ENCODE measurements at places on chromosomes 3 and 15.

DNA sequence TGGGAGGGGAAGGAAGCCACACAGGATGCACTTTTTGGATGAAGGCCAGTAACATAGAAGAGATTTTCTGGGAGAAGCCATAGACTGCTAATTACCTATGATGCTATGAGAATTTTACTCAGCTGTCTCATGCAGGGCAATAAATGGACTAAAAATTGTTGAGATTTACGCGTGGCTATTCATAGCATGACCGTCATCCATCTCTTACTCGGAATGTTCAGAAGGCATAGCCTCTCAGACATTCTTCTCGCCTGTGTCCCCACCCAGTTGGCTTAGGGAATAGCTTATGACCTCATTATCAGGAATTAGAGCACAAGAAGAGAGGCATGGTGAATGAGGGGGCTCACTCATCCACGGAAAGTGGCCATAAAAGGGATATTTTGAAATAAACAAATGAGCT lies 107.9 kb upstream of the ATP10A start:
- no peak for DNase-seq

DNA sequence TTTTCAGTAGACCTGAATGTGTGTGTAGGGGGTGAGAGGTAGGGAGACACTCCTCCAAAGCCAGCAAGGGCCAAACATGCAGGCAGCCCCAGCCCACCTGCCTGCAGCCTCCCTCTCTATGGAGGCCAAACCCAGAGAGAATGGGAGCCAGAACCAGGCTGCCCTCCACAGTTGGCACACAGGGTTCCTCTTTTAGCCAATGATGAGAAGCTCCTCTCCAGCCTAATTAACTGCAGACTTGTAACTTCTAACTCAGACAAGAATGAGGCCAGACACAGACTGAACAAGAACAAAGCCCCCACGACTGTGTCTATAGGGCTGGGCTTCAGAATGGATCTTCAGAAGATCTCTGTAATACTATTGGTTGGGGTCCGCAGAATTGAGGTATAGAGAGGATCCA lies 12.3 kb upstream of the TLE3 start:
- DNase-seq, result no peak

- DNase-seq, result no peak
Measured at GRCh38 chr15:63308947-63309346, 31.5 kb downstream of the APH1B start.

GRCh38 chr3:27657404-27657803 lies 64.7 kb downstream of the EOMES start:
- no peak for DNase-seq

Data from CD4-positive, alpha-beta T cell (primary cell).